ENCODE measurements at places on chromosomes 5 and 9.

GRCh38 chr5:61286446-61287132 lies 45.5 kb upstream of the ZSWIM6 start:
- peak; percentile 24 for DNase-seq

DNA sequence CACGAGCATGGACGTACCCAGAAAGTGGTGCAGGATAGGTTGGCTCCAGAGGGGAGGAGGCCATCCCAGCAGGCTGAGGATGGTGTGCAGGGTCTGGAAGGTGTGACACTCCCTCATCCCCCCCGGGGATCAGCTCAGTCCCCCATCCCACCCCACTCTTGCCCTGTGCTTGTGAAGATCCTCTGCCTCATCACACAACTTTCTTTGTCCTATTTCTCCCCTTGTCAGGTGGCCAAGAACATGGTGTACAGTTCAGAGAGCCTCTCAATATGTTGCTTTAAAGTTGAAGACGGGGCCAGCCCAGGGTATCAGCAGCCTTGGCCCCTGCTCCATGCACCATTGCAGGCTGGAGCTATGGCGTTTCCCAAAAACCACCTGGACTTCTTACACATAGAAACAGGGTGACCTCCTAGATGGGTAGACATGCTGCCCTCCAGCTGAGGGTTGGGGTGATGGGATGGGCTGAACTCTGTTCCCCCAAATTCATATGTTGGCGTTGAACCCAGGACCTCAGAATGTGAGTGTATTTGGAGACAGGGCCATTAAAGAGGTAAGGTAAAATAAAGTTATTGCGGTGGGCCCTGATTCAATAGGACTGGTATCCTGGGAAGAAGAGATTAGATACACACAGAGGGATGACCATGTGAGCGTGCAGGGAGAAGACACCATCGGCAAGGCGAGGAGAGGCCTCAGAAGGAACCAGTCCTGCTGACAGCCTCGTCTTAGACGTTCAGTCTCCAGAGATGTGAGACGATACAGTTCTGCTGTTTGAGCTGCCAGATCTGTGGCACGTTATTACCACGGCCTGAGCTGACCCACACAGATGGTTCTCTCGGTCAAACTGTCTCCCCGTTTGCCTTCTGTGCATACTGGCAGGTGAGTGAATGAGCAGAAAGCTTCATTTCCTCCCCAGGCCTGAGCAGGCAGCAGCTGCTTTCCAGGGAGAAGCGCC lies 272.5 kb downstream of the GADD45G start:
- DNase-seq: no peak

DNA sequence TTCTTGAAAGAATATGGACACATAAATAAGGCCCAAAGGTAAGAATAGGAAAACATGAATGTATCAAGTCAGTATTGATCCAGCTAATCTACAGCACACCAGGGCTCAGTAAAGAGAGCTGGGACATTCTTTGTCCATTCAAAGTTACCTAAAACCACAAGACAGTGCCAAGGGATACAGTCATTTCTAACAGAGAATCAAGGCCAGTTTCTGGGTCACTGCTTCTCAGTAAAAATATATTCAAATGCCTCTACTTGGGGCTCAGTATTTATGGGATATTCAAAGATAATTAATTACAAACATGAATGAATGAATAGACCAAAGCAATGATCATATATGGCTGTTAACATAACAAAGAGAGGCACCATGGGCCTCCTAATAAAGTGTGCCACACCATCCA lies 34.9 kb downstream of the MTMR12 start:
- no peak for DNase-seq

DNA sequence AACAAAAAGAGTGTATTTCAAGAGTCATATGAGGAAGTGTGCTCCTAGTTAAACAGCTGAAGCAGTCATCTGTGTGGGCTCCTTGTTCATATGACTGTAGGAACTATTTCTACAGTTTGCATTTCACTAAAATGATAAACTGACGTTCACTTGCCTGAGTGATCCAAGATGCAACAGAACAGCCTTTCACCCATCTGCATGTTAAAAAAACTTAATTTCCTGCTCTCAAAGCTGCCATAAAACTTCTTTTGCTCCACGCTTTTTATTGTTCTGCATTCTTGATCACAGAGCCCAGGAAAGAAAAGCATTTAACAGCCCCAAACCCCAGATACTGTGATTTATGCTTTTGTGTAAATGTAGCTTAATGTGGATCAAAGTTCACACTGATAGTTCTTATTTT lies 43.9 kb downstream of the ZNF608 start:
- no peak for DNase-seq

- no peak for DNase-seq
Observed at GRCh38 chr9:126676685-126677143, 63.0 kb downstream of the LMX1B start.

DNA sequence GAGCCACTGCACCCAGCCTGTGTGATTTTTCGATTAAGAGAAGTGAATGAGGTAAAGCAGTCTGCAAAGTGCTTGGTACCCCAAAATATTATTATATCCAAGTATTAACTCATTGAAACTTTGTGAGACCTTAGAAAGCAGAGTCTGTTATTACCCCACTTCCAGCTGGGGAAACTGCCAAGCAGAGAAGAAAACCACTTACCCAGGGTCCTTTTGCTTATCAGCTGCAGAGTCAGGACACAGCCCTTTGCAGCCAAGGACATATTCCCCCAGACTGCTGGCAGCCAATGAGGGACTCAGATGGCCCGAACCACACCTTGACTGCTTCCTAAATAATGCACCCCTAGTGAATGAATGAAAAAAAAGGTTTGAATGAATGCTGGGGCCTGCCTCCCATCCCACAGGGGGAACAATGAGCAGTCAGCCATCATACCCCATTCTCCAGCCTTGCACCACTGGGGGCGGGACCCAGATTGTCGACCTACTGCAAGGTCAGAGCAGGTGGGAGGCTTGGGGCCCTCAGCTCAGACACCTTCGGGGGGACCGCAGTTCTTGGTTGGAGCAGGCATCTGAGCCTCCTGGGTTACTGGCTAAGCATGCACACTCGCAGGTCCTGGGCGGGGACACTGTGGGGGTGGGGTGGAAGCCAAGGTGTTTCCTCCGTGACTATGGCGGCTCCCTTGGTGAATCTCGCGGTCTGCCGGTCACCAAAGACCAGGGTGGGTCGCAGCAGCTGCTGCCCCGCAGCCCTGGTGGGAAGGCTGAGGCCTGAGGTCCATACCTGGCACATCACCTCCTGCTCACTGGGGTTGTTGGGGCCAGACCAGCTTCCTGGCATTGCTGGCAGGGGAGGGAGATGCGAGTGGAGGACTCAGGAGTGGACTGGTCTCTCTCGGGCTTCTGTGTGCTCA lies 29.7 kb downstream of the PRRT1B start:
- DNase-seq: no peak

DNA sequence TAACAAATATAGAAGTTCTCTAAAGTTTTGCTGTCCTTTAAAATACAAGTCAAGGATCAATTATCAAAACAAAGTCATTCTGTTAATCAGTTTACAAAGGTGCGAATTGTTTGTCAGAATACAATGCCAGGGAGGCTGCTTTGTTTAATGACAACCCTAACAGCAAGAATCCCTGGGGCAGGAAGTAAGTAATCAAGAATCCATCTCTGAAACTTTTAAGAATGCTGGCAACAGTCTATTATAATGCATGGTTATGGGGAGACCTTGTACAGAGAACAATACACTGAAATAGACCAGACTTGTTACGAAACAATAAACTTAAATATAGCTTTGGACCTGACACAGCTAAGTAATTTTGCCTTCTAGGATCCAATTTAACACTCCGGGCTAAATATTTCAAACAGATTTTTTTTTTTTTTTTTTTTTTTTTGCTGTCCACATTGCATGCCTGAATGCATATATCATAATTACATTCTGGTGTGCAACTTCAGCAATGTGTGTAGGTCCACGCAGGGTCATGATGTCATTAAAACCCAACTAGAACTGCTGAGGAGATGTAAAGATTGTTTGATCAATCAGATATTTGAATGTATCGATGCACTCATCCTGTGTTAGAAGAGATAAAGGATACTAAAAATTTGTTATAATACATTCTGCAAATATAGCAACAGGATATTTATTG lies 421.3 kb downstream of the CETN3 start:
- no peak for DNase-seq

DNA sequence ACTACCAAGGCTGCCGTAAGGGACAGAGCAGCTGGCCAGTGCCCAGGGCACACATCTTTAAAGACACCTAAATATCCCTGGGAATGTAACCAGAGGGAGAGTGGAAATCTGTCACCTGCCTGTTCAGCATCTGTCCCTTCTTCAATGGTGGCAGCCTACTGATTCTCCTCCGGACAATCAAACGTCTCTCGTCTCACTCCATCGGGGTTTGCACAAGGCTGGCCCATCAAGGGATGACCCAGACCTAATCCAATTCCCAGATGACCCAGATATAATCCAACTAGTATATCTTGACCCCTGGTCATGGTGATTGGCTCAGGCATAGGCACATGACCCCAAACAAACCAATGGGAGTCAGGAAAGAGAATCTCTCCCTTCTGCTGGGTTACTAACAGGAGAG lies 93.5 kb downstream of the HRH2 start:
- no peak for DNase-seq

DNA sequence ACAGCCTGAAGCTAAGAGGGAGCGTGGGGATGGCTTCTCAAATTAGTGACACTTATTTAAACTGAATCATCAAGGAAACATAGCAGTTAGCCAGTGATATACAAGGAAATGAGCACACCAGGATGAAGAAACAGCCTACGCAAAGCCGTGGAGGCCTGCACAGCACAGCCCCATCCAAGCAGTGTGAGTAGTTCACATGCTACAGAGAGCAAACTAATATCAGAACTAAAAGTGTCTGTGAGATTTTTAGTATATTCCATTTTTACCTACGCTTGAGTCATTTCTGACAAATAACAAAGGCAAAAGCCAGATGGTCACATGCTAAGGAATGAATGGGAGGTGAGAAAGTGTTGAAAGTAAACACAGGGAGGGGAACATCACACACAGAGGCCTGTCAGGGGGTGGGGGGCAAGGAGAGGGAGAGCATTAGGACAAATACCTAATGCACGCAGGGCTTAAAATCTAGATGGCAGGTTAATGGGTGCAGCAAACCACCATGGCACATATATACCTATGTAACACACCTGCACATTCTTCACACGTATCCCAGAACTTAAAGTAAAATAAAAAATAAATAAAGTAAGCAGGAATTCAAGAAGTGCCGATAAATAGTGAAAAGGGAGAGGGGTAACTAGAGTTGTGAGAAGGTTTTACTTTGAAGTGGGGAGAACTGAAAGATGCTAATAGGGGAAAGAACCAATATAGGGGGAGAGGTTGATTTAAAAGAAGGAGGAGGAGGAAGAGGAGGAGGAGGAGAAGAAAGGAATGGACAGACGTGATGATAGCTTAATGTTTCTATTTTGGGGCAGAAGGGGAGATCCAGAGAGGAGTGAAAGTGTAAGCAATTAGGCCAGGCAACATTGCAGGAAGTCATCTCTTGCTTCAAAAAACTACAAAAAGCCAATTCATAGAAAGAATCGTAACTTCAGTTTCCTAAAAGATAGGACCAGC lies 100.9 kb upstream of the PTGER4 start:
- no peak for DNase-seq

- no peak for DNase-seq
Observed at GRCh38 chr5:80837679-80838078, 122.5 kb upstream of the RASGRF2 start.

- no peak for DNase-seq
Observed at GRCh38 chr9:6818292-6818922, 60.6 kb downstream of the KDM4C start.

GRCh38 chr5:54799645-54800044 lies 185.7 kb downstream of the ESM1 start:
- DNase-seq: no peak

- DNase-seq: no peak
Observed at GRCh38 chr5:10624206-10624605, 60.3 kb downstream of the ANKRD33B start.

GRCh38 chr9:120878188-120879130 lies 1.5 kb upstream of the PHF19 start:
- no peak for DNase-seq

DNA sequence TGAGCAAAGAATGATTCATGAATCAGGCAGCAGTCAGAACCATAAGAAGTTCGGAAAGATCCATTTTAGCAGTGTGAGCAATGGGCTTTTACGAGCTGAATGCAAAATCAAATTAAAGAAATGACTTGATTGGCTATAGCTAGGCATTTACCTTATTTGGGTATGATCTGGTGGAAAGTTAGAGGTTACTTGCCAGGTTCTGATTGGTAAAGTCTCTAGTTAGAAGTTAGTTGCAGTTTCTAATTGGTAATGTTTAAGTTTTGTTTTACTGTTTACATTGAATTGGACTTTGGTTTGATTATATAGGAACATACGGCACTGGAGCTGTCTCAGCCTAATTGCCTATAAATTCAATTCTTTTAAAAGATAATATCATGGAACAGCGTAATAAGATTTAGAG lies 97.9 kb downstream of the ITGA1 start:
- no peak for DNase-seq

GRCh38 chr5:36156619-36157018 lies 4.7 kb downstream of the SKP2 start:
- peak; percentile 32 for DNase-seq

- DNase-seq: no peak
Observed at GRCh38 chr5:126778675-126779403, 1.9 kb downstream of the LMNB1 start.

DNA sequence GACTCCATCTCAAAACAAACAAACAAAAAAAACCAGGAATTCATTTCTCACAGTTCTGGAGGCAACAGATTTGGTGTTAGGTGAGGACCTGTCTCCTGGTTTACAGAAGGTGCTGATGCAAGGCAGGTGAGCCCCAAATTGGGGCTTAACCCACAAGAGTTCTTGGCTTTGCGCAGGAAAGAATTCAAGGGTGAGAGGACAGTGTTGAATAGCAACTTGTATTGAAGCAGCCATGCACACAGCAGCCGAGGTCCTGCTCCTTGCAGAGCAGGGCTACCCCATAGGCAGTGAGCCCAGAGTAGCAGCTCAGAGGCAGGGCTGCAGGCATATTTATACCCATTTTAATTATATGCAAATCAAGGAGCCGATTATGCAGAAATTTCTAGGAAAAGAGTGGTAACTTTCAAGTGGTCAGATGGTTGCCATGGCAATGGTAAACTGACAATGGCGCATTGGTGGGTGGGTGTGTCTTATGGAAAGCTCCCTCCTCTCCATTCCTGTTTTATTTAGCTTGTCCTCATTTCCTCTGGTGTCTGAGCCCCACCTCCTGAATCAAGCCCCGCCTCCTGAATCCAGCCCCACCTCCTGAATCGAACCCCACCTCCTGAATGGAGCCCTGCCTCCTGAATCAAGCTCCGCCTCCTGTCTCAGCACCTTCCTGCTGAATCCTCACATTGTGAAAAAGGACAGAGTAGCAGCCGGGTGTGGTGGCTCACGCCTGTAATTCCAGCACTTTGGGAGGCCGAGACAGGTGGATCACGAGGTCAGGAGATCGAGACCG lies 34.5 kb upstream of the COL5A1 start:
- no peak for DNase-seq

- DNase-seq: no peak
Observed at GRCh38 chr9:116497095-116497890, 189.8 kb upstream of the TRIM32 start.
